Osteocyte (in vitro differentiated cells): ENCODE measurements at places on chromosomes 1 and 21. TPM values are rescaled to one million over a fixed set of nuclear protein-coding genes. Genes with fewer than 3 reads are reported as not detected.

- no peak for DNase-seq
These were observed 28.6 kb upstream of the ZNF496 start for GRCh38 chr1:247360116-247360898.

The LCE1B gene
- not detected in 2 replicates for total RNA-seq

The PKLR gene
- total RNA-seq = not detected in 2 replicates

DNA sequence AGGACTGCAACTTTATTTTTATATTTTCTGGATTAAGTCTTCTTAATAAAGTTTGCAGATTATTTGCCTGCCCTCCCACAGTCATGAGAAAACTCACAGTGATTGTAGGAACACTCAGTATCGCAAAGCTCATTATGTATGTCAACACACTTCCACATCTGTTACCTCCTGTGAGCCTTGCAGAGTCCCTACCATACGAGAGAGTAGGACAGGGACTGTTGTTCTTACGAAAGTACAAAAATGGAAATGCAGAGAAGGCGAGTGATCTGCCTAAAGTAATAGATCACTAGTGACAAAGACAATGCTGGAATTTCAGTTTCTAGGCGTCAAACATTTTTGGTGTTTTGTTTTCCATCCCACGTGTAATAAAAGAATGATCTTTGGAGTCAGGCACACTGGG lies 131.7 kb downstream of the SYT2 start:
- no peak for DNase-seq

The TMOD4 gene
- 2.8 TPM in 1 of 2 replicates, not detected in the other for total RNA-seq

The GJA8 gene
- not detected in 2 replicates for total RNA-seq

The ACKR1 gene
- total RNA-seq = not detected in 2 replicates

DNA sequence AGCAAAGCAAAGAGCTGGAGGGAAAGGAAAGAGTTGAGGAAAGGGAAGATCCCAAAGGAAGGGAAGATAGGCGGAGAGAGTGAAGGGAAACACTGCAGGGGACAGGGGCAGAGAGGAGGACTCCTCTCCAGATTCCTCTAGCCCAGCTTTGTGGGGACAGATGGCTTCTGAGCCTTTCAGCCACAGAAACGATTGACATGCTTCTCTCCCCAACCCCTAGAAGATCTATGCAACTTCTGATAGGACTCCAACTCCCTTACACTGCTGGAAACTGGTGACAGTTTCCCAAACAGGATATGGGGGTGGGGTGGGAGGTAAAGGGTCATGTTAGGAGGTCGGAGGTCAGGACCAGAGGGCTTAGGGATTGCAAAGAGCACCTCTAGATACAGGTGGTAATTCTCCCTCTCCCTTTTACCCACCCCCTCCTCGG lies 6.5 kb downstream of the MEX3A start:
- DNase-seq = no peak

GRCh38 chr1:218357211-218357892 lies 12.2 kb downstream of the TGFB2 start:
- DNase-seq = no peak

The DCDC2B gene
- not detected in 2 replicates for total RNA-seq

The LDLRAD1 gene
- total RNA-seq = not detected in 2 replicates

GRCh38 chr1:191831572-191831971 lies 326.7 kb upstream of the RGS18 start:
- no peak for DNase-seq

The ASTN1 gene
- not detected in 2 replicates for total RNA-seq

The LIPI gene
- not detected in 2 replicates for total RNA-seq

The NKAIN1 gene
- total RNA-seq = 1.9 and 2.2 TPM in 2 replicates

- DNase-seq = no peak
These were observed 99.2 kb downstream of the GDAP2 start for GRCh38 chr1:117830222-117830621.

- DNase-seq = no peak
These were observed 6.3 kb downstream of the BACH1 start for GRCh38 chr21:29305068-29305467.

- no peak for DNase-seq
These were observed 236.2 kb downstream of the COL11A1 start for GRCh38 chr1:102872097-102872496.

DNA sequence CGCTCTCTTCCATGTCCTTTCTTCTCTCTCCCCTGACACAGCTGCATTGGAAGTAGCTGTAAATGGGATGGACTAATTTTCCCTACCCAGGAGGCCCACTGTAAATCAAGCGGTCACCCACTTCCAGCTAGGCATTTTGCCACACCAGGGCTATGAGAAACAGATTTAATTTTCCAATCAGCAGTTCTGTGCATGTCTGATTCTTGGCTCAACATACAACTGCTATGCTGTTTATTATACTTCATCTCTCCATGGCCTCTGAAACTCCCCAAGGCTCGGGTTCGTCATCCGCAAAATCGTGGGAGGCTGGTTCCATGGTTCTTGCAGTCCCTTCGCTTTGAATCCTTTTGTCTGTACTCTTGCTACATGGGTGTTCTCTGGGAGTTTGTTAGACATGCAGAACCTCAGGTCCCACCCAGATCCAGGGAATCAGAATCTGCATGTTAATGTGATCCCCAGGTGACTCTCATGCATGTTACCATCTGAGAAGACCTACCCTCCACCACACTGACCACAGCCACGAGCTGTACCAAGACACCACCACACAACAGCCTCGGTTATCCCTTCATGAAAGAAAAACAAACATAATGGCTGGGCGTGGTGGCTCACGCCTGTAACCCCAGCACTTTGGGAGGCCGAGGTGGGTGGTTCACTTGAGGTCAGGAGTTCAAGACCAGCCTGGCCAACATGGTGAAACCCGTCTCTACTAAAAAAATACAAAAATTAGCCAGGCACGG lies 190.5 kb downstream of the GABPA start:
- no peak for DNase-seq

The ENAH gene
- total RNA-seq = 232 and 233 TPM in 2 replicates

DNA sequence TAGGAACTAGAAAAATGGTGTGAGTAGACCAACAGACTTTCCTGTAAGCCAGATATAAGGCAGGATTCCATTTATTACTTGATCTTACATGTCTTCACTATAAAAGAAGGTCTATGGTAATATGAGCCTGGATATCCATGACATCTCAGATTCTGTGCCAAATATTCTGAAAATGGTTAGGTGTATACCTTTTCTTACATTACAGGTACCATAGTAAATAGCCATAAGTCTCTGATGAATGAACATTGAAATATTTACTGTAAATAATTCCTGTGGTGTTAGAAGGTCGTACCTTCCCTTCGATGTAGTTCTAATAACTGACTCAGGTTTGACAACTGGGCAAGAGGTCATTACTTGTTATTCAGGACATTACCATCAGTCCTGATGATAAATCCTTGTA lies 657.9 kb downstream of the BRINP3 start:
- no peak for DNase-seq

The TMEM51 gene
- total RNA-seq = 0.81 and 0.86 TPM in 2 replicates

The MUL1 gene
- 42.9 and 45.5 TPM in 2 replicates for total RNA-seq

DNA sequence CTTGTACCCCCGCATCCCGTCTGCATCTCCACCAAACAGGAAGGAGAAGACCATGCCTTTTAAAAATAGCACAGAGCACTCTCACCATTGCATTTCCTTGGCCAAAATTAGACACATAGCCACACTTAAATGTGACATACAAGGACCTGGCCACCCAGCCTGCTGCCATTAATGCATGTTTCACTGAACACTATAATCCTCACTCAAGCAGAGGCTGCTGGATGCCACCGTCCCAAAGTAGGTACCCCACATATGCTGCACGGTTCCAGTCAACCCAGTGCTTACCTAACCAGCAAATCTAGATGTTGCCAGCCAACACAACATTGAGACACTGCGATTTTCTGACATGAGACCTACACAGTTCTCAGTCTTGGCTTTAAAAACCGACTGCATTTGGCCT lies 107.7 kb downstream of the ADSS2 start:
- peak; percentile 30 for DNase-seq

- DNase-seq = no peak
These were observed 79.2 kb upstream of the RALGPS2 start for GRCh38 chr1:178645808-178646200.

The OR2T33 gene
- total RNA-seq = not detected in 2 replicates

DNA sequence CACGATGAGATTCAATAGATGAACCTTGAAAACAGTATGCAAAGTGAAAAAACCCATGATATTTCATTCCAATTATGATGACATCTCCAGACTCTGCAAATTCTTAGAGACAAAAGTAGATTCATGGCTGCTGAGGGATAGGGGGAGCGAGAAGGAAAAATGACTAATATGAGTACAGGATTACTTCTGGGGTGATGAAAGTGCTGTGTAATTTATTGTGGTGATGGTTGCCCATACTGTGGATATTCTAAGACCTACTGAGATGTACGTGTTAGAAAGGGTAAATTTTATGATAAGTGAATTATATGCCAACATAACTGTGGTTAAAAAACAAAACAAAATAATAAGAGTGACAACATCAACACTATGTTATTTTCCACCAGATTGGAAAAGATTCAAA lies 18.9 kb upstream of the RGS7 start:
- DNase-seq = no peak

DNA sequence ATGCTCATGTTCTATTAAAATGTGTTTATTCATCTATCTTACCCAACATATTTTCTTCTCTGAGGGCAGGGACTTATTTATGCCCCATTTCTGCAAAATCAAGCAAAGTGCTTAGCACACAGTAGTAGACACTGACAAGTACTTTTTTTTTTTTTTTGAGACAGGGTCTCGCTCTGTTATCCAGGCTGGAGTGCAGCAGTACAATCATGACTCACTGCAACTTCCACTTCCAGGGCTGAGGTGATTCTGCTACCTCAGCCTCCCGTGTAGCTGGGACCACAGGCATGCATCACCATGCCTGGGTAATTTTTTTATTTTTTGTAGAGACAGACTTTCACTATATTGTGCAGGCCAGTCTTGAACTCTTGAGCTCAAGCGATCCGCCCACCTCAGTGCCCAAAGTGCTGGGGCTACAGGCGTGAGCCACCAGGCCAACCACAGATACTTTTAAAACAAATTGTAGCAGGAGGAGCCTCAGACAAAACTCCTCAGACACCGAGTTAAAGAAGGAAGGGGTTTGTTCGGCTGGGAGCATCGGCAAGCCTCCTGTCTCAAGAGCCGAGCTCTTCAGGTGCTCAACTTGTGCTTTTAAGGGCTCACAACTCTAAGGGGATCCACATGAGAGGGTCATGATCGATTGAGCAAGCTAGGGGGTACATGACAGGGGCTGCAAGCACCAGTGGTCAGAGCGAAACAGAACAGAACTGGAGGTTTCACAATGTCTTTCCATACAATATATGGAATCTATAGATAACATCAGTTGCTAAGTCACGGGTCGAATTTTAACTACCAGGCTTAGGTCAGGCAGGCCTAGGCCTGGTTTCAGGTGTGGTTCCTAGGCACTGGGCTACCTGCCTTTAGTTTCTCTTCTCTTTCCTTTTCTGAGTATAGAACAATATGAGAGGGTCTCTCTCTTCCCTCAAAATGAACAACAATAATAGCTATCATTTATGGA lies 5.7 kb upstream of the TMEM167B start:
- no peak for DNase-seq

GRCh38 chr1:202623075-202623474 lies 87.2 kb downstream of the SYT2 start:
- DNase-seq = no peak

DNA sequence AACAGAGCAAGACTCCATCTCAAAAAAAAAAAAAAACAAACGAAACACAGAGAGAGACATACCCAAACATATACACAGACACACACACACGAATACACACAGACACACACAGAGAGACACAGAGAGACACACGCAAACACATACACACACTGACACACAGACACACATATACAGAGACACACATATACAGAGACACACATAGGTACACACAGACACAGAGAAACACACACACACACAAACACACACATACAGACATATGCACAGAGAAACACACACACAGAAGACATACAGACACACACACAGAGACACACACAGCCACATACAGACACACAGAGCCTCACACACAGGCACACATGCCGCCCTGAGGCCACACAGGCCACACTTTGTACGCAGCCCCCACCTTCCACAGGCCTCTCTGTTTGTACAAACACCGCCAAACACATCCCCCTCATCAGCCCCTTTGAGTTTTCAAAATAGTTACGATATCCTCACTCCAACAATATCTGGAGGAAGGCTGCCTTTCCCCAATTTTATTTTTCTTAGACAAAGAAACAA lies 57.5 kb upstream of the ABCG1 start:
- DNase-seq = peak; percentile 42

- no peak for DNase-seq
These were observed 59.0 kb upstream of the EDEM3 start for GRCh38 chr1:184813528-184814089.

DNA sequence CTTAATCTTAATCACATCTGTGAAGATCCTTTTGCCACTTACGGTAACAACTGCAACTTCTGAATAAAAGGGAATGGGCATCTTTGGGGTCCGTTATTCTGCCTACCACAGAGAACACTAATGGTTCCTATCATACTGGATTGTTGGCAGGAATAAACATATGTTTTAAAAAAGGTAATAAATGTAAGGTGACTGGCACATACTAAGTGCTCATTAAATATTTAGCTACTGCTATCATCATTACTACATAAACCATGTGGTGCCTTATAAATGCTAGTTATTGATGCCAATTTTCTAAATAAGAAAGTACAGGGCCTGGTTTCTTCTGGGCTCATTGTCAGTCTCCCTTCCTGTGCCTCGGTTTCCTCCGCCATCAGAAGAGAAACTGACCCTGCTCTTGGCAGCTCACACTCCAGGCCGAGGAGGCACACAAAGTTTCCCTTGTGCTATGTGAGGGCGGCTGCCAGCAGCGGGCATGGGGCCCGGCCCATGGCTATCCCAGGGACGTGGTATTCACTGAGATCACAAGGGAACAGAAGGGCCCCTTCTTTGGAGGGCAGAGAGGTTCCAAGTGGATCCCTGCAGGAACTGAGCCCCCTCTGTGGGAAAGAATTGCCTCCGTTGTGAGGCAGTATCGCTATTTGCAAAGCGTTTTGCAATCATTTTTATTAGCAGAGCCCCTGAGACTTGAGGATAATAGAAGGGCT lies 26.2 kb downstream of the NAV1 start:
- no peak for DNase-seq

DNA sequence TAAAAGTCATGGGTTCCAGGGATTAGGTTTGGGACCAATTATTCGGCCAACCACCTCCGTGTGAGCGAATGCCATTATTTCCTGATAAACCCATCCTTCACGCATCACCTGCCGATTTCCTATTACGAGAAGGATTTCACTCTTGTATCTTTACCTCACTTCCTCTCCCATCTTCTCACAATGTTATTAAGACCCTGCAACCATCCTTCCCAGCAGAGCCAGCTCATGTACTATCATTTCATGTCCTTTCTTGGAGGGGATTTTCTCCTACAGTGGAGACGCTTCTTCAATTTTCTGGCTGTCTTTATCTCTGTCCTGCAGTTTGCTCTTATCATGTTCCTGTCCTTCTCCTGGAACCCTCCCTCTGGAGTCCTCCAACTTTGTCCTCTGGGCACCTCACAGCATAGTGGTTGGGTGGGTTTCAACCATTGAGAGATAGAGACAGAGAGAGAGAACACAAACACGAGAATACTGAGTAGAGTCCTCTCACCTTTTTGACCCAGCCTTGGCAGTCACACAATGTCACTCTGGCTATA lies 192.2 kb downstream of the DYRK1A start:
- DNase-seq = peak; percentile 30

- no peak for DNase-seq
These were observed 187.5 kb upstream of the PLXNA2 start for GRCh38 chr1:208431721-208432120.

- DNase-seq = no peak
These were observed 81.5 kb downstream of the ABCA4 start for GRCh38 chr1:94039514-94039870.

- DNase-seq = no peak
These were observed 51.3 kb upstream of the TSPAN2 start for GRCh38 chr1:115140442-115141144.

GRCh38 chr1:207908107-207908734 lies 2.7 kb downstream of the CD34 start:
- no peak for DNase-seq
